Sciatic nerve (tissue), 2 donors: ENCODE measurements at places on chromosomes 16 and 17.

DNA sequence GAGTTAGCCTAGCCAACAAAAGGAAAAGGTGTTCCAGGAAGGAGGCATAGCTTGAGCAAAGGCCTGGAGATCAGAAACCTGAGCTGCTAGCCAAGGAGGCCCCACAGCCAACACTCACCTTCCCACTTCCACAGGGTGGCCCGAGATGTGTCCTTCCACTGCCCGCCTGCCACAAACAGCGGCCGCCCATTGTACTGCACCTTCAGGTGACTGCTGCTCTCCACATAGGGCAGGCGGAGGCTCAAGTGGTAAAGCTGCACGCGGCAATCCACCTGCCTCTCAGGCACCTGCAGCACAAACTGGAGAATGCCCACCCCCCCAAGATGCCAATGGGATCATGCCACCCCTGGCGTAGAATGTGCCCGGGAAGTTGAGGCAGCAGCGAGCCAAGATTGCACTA is 111.5 kb downstream of the RMI2 start:
- no peak for DNase-seq

GRCh38 chr16:85645021-85645589 is 32.0 kb downstream of the GSE1 start:
- no peak for DNase-seq

GRCh38 chr16:70253291-70254106 is 1.8 kb upstream of the EXOSC6 start:
- DNase-seq: no peak

- DNase-seq: no peak
These were observed 69.3 kb downstream of the KCNJ2 start for GRCh38 chr17:70238646-70239045.

GRCh38 chr16:22318690-22319358 is 21.6 kb downstream of the POLR3E start:
- DNase-seq: no peak

DNA sequence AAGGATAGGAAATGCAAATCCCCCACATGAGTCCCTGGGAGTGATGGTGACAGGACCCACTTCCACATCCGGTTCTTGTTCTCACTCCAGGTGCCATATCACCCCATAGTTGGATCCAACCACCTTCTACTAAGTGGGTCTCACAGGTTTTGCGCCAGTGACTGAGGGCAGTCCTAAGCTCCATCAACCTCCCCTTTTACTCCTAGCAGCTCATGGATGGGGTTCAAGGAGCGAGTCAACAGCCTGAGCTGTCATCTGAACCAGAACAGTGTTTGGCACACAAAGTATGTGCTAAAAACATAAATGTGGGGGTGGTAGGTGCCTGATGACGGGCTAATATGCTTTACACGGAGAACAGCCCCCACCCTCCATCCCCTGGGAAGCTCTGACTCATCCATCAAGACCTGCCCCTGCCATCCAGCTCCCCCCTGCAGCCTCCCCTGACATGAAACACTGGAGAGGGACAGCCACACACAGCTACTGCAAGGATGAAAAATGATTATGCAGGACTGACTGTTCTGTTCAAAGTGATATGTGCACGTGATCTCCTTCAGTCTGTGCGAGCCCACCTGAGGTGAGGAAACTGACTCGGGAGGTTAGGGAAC is 143.2 kb upstream of the CDH5 start:
- peak; percentile 45 for DNase-seq

DNA sequence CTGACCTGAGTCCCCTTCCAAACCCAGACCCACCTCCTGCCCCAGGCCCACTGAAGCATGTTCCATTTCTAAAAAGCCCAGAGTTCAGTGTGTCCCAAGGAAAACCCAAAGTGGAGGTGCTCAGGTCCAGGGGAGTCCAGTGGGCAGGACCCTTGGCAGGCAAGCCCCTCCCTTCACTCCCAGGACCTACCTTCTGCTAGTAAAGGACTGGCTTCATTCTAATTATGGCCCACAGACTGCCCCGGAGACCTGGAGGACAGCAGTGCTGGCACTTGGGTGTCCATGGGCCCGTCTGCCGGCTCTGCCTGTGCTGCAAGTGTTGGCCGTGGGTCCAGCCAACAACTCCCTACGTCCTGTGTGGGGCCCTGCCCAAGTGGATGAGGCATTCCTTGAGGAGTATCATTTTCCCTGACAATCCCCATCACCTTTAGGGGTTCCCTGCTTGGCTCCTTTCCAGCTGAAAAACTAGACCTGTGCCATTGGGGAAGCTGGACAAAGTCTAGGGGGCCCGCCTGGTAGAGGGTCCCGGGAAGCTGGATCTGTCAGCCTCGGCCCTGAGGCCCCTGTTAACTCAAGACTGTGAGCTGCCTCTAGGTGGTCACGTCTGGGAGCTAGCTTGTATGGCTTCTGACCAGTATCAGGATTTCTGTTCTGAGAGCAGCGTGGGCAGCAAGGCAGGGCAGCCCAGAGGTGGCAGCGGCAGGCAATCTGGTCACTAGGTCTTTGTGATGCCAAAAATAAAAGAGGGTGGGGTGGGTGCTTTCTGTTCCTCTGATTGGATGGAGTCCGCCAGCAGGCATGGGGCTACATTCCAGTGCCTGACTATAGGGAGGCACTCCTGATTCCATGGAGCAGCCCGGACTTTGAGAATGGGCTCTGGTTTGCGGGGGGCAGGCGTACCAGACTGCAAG is 8.2 kb downstream of the CBX2 start:
- no peak for DNase-seq
